ENCODE measurements at places on chromosomes 16 and 17. TPM values are rescaled to one million over a fixed set of nuclear protein-coding genes. Genes with fewer than 3 reads are reported as not detected.

BAIAP3 gene
- polyA plus RNA-seq: 2.2 TPM

DNA sequence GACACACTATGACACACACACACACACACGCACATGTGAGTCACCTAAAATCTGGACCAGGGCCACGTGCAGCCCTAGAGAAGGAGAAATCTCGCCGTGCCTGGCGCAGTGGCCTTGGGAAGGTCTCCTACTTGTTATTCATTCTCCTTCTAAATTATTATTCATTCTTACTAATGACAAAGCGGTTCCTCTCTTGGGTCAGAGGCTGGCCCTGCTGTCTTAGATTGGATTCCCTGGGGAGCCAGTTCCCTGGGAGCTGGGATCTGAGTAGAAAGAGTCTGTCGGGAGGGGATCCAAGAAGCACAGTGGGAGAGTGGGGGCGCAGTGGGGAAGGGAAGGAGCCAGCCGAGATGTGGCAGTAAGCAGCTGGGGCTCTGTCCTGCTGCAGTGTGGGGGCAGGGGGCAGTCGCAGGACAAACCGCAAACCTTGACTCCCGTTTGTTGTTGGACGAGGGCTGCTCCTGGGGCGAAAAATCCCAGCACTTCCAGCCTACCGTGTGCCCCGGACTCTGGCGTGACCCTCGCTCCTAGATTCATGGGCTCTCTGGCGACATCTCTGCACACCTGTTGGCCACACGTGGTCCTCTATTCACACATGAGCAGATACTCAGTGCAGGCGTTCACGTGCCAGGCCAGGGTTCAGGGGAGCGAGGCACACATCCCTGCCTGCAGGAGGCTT is 18.7 kb upstream of the JPH3 start:
- no peak for DNase-seq

GRCh38 chr17:54544249-54544648 is 356.4 kb upstream of the TOM1L1 start:
- no peak for DNase-seq

DNA sequence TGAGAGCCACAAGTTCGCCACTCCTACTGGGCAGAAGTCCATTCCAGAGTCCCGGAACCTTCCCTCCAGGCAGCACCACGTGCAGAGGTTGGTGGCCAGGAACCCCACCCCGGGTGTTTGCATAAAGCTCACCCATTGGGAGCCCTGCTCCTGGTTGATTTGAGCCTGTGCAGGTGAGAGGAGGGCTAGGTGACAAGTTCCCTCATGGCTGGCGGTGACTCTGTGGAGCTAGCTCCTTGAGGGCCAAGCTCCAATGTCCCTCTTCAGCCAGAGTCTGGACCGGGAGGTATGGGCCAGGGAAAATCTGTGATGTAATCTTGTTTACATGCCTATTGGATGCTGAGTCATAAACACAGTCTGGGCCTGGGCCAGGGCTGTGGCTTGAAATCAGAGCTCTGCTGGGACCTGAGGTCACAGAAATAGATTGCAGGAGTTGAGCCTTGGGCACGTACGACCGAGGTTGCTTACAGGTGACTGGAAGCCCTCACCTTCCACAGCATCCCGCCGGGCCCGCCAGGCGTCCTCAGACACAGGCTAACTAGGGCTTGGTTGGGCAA is 118.9 kb downstream of the AATF start:
- no peak for DNase-seq

KRTAP9-8 gene
- polyA plus RNA-seq: not detected

CMTM2 gene
- polyA plus RNA-seq: 0.62 TPM

GRCh38 chr17:51045621-51046020 is 75.0 kb downstream of the SPAG9 start:
- DNase-seq: peak; percentile 38

KIF1C gene
- 51.1 TPM for polyA plus RNA-seq

ITGAD gene
- 0.03 TPM for polyA plus RNA-seq

OGFOD1 gene
- 39.1 TPM for polyA plus RNA-seq

ADCY7 gene
- 20.2 TPM for polyA plus RNA-seq
